ENCODE measurements at places on chromosomes 12 and 14. TPM values are rescaled to one million over a fixed set of nuclear protein-coding genes. Genes with fewer than 3 reads are reported as not detected.

DNA sequence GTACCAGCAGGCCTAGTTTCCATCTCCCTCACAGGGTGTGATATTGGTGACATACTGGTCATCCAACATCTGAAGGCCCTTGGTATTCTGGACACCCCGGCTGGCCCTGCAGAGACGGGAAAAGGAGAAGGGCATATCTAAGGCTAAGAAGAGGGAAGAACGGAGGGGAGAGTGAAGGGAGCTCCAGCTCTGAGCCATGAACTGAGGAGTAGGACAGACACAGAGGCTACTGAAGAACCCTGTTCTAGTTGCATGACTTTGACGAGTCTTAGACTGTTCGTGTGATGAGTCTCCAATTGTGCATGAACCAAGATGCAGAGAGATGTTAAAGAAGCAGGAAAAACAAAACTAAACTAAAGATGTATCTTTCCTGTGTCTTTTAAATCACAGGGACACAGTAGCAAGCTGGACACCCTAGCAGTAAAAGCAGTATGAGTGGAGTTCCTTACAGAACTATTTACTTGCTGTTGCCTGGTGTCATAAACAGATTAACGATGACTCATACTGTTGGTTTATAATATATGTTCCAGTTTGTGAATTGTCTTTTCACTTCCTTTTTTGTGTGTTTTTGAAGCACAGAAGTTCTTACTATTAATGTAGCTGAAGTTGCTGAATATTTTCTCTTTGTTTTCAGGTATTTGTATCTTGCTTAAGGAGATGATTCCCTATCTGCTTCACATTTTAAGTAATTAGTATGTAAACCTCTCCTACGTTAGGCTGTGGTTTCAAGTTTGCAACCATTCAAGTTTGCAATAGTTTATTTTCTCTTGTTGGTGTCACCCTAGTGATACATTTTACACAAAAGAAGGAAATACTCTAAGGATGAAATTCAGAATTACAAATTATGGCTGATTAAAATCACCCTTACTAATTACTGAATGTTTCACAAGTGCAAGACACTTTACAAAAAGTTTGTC, 15.7 kb downstream of the FAR2 start:
- H3K4me1 ChIP-seq: peaks cover 22% of the 10 kb centered on the region
- no peak overlapping the region for H3K4me3 ChIP-seq
- peak overlapping the region; percentile 19 for H3K27ac ChIP-seq
- H3K27me3 ChIP-seq: peaks cover 5% of the 10 kb centered on the region
- DNase-seq: no peak
- peaks cover 3% of the 10 kb centered on the region for H3K36me3 ChIP-seq

- DNase-seq: no peak
- peaks cover 9% of the 10 kb centered on the region for H3K27me3 ChIP-seq
- peaks cover 3% of the 10 kb centered on the region for H3K4me1 ChIP-seq
- H3K4me3 ChIP-seq: no peak overlapping the region
- no peaks in the 10 kb centered on the region for H3K36me3 ChIP-seq
Measured at GRCh38 chr14:90796329-90796728, 19.9 kb downstream of the TTC7B start.

- no peak overlapping the region for H3K4me3 ChIP-seq
- H3K27ac ChIP-seq: no peak overlapping the region
- H3K27me3 ChIP-seq: no peaks in the 10 kb centered on the region
- H3K4me1 ChIP-seq: no peaks in the 10 kb centered on the region
- no peak for DNase-seq
Measured at GRCh38 chr12:44584625-44585024, 291.5 kb downstream of the NELL2 start.

DNA sequence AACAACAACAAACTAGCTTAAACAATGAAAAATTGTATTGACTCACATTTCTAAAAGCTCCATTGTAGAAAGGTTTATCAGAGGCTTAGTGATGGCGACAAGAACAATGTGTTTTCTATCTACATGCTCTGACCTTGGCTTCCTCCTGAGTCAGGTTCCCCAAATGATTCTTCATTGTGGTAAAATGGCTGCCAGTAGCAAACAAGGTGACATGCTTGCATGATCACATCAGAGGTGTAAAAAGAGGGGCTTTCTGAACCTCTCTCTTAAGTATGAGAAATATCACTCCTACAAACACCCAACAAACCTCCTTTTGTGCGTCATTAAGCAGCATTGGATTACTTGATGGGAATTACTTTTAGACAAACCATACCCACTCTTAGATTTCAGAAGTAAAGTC, 252.4 kb upstream of the SYT1 start:
- H3K4me3 ChIP-seq: no peak overlapping the region
- no peaks in the 10 kb centered on the region for H3K36me3 ChIP-seq
- DNase-seq: no peak
- H3K27ac ChIP-seq: no peak overlapping the region

- no peak overlapping the region for H3K4me3 ChIP-seq
- no peak for DNase-seq
- H3K36me3 ChIP-seq: no peaks in the 10 kb centered on the region
- no peak overlapping the region for H3K27ac ChIP-seq
- no peaks in the 10 kb centered on the region for H3K4me1 ChIP-seq
Measured at GRCh38 chr14:32696325-32697091, 242.2 kb upstream of the NPAS3 start.

DNA sequence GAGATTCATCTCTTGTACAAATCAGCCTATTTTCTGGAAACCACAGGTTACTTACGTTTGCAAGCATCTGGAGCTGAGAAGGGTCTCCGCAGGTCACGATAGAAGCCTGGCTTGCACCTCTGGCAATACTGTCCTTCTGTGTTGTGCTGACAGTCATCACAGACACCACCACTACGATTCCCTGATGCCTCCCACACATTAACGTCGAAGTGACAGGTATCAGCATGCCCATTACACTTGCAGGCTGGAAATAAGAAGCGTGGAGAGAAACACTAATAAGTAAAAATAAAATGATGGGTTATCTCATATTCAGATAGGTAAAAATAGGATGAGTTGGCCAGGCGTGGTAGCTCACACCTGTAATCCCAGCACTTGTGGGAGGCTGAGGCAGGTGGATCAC, 80.2 kb downstream of the NTN4 start:
- no peaks in the 10 kb centered on the region for H3K36me3 ChIP-seq
- no peaks in the 10 kb centered on the region for H3K4me1 ChIP-seq
- no peak overlapping the region for H3K27ac ChIP-seq
- H3K4me3 ChIP-seq: no peak overlapping the region
- H3K27me3 ChIP-seq: no peaks in the 10 kb centered on the region

- H3K36me3 ChIP-seq: peaks cover 22% of the 10 kb centered on the region
- no peak overlapping the region for H3K4me3 ChIP-seq
- no peak for DNase-seq
Measured at GRCh38 chr12:108807476-108807875, 49.9 kb downstream of the SSH1 start.

- no peak overlapping the region for H3K27ac ChIP-seq
- no peak overlapping the region for H3K4me3 ChIP-seq
- H3K36me3 ChIP-seq: no peaks in the 10 kb centered on the region
- no peaks in the 10 kb centered on the region for H3K4me1 ChIP-seq
- H3K27me3 ChIP-seq: no peaks in the 10 kb centered on the region
Measured at GRCh38 chr12:71312768-71313403, 126.7 kb upstream of the LGR5 start.

GRCh38 chr12:100460702-100461101, 13.0 kb upstream of the NR1H4 start:
- no peak for DNase-seq
- no peaks in the 10 kb centered on the region for H3K4me1 ChIP-seq
- H3K4me3 ChIP-seq: no peak overlapping the region

GRCh38 chr12:123713398-123713797, 1.2 kb downstream of the ATP6V0A2 start:
- H3K27ac ChIP-seq: peak overlapping the region; percentile 85
- H3K4me1 ChIP-seq: peaks cover 41% of the 10 kb centered on the region
- peak overlapping the region; percentile 91 for H3K4me3 ChIP-seq
- H3K36me3 ChIP-seq: peaks cover 1% of the 10 kb centered on the region

DNA sequence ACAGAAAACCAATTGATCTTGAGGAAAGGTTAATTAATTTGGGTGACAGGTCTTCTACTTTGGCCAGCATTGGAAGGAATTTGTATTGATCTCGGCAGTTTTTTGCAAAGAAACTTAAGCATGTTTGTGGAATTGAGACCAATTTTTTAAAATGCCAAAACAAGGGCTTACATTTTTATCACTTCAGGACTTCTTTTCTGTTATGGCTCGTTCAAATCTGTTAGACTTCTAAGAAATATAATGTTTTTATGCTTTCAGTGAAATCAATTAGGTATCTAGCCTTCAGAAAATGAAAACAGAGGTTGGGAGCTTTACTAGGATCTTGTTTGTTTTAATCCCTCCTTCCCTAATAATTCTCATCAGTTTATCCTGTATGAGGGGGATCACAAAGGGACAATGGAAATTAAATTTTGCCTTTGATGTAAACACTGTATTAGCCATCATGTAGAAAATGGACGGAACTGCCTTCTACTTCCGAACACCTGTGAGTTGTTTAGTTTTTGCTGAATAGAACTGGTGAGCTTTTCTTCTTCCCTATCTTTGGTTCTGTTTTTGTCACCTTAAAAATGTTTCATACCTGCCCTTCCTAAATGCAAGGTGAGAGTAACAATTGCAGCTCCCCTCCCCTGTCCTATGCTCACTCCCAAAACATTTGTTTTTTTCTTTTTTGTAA, 7.8 kb downstream of the FOXA1 start:
- no peak for DNase-seq
- H3K4me3 ChIP-seq: no peak overlapping the region
- peaks cover 2% of the 10 kb centered on the region for H3K36me3 ChIP-seq
- H3K4me1 ChIP-seq: peaks cover 8% of the 10 kb centered on the region

- H3K4me1 ChIP-seq: no peaks in the 10 kb centered on the region
- H3K36me3 ChIP-seq: no peaks in the 10 kb centered on the region
- no peaks in the 10 kb centered on the region for H3K27me3 ChIP-seq
- DNase-seq: no peak
- no peak overlapping the region for H3K27ac ChIP-seq
- no peak overlapping the region for H3K4me3 ChIP-seq
Measured at GRCh38 chr14:32623300-32624093, 294.4 kb downstream of the AKAP6 start.

DNA sequence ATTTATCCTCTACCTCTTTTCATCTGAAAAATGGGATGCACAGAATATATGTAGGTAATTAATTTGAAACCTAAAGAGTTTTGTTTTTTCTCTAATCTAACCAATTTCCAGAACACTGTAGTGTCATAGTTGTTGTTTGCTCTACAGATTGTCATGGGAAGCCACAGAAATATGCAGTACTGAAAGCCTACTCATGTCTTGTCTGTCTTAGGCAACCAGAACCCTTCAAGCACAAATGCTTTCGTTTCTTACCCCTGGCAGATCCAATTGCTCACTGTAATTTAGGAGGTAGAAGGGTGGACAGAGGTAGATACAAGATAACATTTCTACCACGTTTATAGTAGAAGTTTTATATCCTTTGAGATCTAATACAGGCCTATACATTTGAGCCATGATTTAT, 330.2 kb upstream of the NOVA1 start:
- no peak for DNase-seq
- no peaks in the 10 kb centered on the region for H3K27me3 ChIP-seq
- H3K4me1 ChIP-seq: no peaks in the 10 kb centered on the region
- H3K4me3 ChIP-seq: no peak overlapping the region
- H3K36me3 ChIP-seq: no peaks in the 10 kb centered on the region

DNA sequence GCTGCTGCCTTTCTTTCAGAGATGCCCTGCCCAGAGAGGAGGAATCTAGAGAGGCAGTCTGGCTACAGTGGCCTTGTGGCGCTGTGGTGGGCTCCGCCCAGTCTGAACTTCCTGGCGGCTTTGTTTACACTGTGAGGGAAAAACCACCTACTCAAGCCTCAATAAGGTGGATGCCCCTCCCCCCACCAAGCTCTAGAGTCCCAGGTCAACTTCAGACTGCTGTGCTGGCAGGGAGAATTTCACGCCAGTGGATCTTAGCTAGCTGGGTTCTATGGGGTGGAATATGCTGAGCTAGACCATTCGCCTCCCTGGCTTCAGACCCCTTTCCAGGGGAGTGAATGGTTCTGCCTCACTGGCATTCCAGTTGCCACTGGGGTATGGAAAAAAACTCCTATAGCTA, 25.6 kb downstream of the SPATA7 start:
- no peaks in the 10 kb centered on the region for H3K4me1 ChIP-seq
- DNase-seq: no peak
- no peak overlapping the region for H3K4me3 ChIP-seq
- H3K36me3 ChIP-seq: peaks cover 2% of the 10 kb centered on the region
- peaks cover 2% of the 10 kb centered on the region for H3K27me3 ChIP-seq

DNA sequence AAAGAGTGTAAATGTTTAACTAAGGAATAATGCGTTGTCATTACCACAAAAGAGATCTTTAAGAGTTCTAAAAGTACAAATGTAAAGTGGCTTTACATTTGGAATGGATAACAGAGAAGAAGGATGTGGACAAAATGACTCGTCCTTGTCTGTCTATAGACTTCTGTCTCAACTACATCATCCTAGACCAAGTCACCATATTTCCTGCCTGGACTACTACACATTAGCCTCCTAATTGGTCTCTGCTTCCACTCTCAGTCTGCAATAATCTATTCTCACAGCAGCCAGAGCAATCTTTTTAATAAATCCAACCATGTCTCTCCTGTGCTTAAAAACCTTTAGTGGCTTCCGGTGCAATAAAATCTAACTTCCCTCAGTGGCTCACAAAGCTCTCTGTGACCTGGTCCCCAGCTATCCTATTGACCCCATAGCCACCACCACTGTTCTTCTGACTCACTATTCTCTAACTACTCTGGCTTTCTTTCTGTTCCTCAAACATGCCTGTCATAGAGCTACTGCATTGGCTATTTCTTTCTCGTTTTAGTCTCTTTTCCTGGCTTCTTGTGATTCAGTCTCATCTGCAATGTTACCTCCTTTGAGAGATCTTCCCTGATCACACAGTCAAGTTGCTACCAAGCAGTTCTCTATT, 91.1 kb downstream of the MYF5 start:
- DNase-seq: no peak
- no peak overlapping the region for H3K4me3 ChIP-seq
- no peaks in the 10 kb centered on the region for H3K36me3 ChIP-seq
- H3K27ac ChIP-seq: no peak overlapping the region
- no peaks in the 10 kb centered on the region for H3K4me1 ChIP-seq

GRCh38 chr14:56491299-56492285, 88.0 kb upstream of the TMEM260 start:
- peaks cover 7% of the 10 kb centered on the region for H3K4me1 ChIP-seq
- H3K4me3 ChIP-seq: no peak overlapping the region
- H3K36me3 ChIP-seq: no peaks in the 10 kb centered on the region
- peak; percentile 2 for DNase-seq

DNA sequence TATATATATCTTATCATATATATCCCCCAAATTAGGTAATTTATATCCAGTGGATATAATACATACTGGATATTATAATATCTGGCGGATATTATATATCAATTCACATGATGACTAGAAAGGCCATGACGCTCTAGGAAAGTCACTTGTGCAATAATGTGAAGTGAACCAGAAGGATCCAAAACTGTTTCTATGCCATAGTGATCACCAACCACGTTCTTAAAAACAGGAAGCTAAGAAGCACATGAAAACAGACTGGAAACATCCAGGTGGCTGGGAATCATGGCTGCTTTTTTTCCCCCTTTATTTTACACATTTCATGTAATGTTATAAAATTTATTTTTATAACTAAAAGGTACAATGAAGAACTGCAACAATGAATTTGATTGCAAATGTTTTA, 1.4 kb downstream of the GUCY2C start:
- no peak for DNase-seq

The INHBC gene
- not detected for total RNA-seq

The GPR84 gene
- total RNA-seq: 2.3 TPM

The MYF5 gene
- not detected for total RNA-seq

The OTUB2 gene
- 1.5 TPM for total RNA-seq

The LALBA gene
- not detected for total RNA-seq

The SIRT4 gene
- 1.0 TPM for total RNA-seq

The CAPZA3 gene
- not detected for total RNA-seq
